GM04504 (cell line): ENCODE measurements at places on chromosomes 6 and 20.

- no peak for DNase-seq
These were observed 141.2 kb downstream of the CDK19 start for GRCh38 chr6:110674096-110674495.

DNA sequence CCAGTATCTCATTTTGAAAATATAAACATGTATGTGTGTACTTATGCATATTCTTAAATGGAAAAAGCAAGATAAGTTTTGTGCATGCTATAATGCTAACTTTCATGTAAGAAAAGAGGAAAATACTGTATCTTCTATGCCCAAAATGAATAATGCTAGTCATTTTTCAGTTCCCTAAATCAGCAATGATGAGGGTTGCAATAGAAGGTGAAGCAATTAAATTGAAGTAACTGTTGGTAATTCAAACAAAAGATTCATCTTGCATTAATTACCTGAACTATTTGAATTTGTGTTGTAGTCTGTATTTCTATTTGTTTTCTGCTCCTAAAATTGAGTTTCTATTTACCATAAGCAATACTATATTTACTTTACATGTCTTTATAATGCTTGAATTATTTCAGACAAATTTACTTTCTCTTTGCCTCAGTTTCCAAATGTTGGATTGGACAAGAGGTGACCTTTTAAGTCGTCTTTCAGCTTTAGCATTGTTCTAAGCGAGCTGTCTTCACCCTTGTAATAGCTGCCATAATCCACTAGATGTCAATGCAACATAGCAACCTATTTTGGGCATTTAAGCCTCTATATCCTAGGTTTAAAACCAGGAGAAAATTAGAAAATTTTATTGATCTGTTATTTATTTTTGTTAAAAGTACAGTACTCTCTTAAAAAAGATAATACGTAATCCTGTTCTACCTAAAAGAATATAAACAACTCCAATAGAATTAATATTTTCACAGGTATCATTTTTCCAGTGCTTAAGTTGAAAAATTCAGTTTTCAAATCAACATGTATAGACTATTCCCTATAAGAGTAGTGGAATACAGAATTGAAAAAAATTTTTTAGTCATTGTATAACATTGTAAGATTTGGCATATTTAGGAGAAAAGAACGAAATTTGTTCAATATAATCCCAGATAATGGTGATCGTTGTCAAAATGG, 52.3 kb upstream of the IFNGR1 start:
- peak; percentile 26 for DNase-seq

DNA sequence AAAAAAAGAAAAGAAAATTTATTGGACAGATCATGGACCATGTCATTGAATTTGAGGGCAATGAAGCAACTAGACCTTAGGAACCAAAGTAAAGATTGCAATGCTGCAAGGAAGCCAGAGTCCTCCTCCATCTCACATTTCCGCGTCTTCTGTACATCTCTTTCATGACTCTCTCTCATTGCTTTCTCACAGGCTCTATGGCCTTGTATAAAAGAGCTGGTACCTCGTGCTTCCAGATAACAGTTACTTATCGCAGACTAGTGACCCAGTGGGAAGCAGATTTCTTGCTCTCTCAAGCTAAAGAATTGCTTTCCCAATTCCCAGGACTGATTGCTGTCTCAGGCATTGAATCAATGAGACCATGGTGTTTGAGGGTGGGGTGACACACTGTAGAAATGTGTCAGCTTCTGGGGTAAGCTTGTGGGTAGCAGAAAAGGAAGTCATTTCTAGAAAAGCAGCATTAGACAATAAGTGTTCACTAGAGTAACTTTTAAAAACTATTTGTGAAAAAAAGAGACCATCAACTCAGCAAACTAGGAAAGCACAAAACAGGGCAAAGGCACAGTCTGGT, 635.3 kb downstream of the UTRN start:
- no peak for DNase-seq

GRCh38 chr6:121434037-121434770, 1.2 kb upstream of the GJA1 start:
- peak; percentile 40 for DNase-seq

- DNase-seq = peak; percentile 60
These were observed 57.3 kb downstream of the BCKDHB start for GRCh38 chr6:80163754-80164187.

DNA sequence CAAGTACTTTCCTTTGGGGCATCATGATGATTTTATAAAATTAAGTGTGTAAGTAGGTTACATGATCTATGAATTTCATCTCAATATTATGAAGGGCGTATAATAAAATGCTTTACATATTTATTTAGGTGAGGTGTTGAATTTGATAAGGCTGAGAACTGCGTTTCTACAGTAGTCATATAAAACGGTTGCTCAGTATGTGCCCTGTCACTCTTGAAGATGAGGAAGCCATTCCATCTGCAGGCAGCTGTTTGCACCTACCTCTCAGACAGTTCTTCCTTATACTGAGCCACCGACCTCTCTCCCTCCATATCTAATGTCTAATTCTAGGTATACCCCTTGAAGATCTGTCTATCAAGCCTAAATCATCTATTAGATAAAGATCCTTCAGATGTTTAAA, 16.1 kb downstream of the NCOA7 start:
- no peak for DNase-seq

DNA sequence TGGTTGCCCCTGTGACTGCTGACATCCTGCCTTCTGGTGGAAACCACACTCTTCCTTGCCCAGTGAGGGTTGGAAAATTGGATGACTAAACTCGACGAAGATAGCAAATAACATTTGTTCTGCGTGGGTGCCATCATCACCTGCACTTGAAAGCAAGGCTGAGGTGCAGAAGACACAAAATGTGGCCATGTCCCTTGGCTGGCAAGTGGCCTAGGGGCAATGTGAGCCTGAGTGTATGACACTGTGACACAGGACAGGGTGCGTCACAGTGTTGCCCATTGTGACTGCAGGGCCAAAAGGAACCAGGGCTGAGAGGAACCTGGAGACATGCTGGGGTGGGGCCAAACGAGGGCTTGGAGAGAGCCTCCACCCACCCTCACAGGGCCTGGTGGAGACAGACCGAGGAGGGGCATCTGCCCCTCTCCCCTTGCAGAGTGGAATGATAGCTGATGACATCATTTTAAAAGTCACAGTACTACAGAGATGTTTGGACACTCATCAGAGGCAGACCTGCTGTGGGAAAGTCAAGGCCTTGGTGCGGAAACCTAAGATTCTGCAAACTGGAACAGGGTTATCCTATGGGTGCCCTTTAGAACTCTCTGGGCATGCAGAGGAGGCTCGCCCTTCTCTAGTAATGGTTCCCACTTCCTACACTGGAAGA, 12.8 kb upstream of the HLA-F start:
- DNase-seq = no peak

DNA sequence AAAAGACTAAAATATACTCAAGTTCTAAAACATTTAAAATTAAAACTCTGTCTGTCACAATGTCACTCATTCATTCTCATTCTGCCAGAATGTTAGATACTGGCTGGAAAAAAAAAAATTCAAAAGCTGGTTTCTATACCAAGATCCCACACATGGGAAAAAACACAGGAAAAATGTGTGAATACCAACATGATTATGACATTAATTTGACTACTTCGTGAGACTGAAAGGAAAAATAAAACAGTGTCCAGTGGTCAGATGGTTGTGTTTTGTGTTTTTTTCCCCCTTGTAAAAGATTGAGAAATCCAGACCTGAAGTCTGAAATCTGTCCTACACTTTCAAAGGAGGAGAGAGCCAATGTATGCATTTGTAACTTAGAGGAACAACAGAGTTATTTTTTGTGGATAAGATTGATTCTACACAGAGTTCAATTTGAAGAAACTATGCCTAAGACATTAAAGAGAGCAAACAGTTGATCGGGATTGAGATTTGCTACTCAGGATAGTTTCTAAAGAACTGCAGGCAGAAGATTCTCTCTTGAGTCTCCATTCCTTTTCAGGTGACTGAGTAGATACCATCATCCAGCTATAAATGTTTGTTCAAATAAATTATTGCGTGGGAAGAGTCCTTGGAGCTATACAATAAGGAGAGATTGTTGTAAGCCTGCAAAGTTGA, 39.2 kb upstream of the TXLNB start:
- no peak for DNase-seq

DNA sequence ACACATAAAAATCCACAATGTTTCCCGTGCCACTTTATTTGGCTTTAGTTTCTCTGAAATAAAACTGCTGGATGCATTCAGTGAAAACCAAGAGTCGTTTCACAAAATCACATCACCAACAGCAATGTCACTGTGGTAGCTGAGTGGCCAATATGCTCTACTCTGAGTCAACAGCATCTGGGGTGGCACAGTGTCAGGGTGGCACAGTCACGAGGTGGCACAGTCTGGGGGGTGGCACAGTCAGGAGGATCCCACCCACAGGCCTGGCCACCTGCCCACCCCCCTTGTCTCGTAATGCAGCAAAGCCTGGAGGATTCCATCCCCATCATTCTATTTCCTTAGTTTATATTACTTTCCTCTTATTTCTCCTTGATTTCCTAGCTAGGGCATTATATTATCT, 87.0 kb downstream of the ANKRD60 start:
- DNase-seq = no peak

DNA sequence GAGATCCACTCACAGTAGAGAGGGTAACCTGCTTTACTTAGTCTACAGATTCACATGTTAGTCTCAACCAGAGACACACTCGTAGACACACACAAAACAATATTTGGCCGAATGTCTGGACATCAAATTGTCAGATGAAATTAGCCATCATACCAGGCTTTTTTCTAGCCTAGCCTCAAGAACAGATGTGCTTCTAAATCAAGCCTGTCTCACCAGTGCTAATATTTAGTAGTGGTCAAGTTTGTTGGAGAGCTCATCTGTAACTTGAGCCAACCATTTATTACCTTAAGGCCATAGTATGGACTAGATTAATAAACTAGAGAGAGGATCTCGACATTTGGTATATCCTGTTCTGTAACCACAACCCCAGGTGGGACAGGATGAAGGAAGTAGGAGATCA, 1118.8 kb upstream of the MAP3K7 start:
- no peak for DNase-seq

- no peak for DNase-seq
These were observed 27.6 kb upstream of the EPB41L1 start for GRCh38 chr20:36126836-36127527.

- DNase-seq = no peak
These were observed 33.2 kb upstream of the ADGRF5 start for GRCh38 chr6:46954837-46955451.

- no peak for DNase-seq
These were observed 34.0 kb downstream of the NUDT3 start for GRCh38 chr6:34358389-34358905.

GRCh38 chr6:46262928-46263706, 92.3 kb upstream of the ENPP5 start:
- DNase-seq = no peak

DNA sequence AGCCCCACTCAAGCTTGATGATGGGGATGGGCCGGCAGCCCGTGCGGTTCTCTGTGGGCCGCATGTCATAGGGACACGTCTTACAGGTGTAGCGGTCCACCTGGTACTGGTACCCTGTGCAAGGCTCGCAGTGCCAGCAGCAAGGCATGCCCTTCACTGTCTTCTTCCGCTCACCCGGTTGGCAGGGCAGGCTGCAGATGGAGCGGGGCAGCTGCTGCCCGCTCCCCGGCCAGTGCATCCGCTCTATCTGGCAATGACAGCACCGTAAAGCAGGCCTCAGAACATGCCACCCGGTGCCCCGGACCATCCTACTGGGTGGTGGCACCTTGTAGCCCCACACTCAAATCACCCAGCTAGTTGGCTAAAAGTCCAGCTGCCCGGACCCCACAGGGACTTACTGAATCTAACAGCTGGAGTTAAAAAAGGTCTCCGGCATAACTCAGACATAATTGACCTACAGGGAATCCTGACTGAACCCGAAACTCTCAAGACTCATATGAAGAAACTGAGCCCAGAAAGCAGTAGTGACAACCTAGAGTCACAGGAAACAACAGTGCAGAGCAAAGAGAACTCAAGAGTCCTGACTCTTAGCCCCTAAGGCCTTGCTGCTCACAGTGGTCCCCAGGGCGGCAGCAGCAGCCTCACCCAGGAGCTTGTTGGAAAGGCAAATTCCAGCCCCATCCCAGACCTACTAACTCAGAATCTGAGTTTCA, 109.4 kb downstream of the GRM4 start:
- DNase-seq = no peak
